ENCODE measurements at places on chromosomes 7 and 10.
A peak's percentile ranks its signal among the peaks of the same experiment; 100 is the strongest.

DNA sequence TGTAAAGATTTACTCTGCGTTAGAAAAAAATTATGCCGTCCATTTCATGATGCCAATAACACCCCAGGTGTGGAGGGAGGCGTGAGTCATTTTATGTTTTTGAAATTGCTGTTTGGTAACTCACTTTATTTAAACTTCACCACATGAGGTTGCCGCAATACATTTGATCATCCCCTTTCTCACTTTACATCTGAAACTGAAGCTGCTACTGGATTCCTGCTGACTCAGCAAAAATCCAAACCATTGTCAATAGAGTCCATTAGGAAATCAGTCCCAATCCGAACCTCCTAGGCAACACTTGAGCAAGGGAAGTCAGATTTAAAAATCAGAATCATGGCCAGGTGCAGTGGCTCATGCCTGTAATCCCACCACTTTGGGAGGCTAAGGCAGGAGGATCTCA is 136.6 kb upstream of the SVIL start:
- DNase-seq = no peak

DNA sequence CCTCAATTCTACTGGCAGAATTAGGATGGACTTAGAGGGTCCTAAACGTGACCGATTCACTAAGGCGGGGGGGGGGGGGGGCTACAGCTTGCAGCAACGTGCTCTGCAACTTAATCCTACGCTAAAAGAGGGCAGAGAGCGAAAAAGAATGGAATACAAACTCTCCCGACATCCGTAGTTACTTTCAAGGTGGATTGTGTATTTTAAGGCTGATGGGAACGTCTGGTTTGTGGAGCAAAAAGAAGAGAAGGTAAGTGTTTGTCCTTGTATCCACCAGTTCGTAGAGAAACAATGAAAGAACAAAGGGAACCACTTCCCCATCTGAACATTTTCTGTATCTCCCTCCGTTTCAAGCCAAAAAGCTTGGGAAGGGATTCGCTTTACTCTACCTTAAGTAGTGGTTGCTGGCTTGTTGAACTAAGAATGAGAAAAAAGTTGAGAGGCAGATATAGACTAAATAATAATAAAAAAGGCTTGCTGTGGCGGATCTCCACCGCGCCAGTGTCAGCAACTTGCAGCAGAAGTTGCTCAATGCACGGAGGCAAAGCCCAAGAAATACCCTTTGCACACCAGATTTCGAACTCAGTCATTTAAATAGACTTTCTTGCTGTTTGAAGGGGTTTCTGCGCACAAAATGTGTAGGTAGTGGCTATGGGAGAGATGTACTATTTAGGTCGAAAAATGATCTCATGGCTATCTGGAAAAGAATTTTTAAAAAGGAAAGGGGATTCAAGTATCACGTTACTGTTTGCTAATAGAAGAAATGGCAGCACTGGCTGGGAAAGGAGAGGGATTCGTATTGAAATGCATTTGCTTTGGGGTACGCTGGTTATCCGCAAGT is 736 bp downstream of the SKIDA1 start:
- no peak for DNase-seq

GRCh38 chr10:110842326-110842904 is 29.3 kb upstream of the PDCD4 start:
- no peak for DNase-seq

- no peak for DNase-seq
Measured at GRCh38 chr10:115023715-115024114, 69.5 kb upstream of the ATRNL1 start.

GRCh38 chr10:13233358-13233757 is 816 bp downstream of the UCMA start:
- no peak for DNase-seq

- DNase-seq = no peak
Measured at GRCh38 chr7:107130487-107131220, 38.1 kb upstream of the HBP1 start.

GRCh38 chr10:17528306-17528862 is 74.0 kb upstream of the ST8SIA6 start:
- DNase-seq = no peak

- DNase-seq = no peak
Measured at GRCh38 chr7:106774768-106775551, 90.1 kb upstream of the PIK3CG start.

GRCh38 chr7:65287023-65287422 is 86.6 kb upstream of the ZNF92 start:
- no peak for DNase-seq

GRCh38 chr7:65832281-65832680 is 40.6 kb upstream of the VKORC1L1 start:
- DNase-seq = no peak

DNA sequence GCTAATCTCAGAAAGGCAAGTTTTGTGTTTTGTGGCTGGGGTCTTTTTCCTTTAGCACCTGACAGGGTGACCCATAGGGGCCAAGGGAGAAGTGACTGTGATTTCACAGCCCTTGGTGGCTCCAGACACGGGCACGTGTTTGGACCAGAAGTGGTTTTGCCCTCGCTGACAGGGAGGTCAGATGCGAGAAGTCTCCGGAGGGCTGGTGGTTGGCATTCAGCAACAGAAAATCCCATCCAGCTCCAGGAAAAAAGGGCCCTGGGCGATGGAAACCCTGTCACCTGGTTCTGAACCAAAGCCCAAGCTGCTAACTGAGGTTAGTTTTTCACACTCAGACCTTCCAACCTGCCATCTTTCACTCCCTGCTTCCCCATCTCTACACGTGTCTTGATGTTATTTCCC is 272.9 kb downstream of the TRIL start:
- no peak for DNase-seq

- DNase-seq = no peak
Measured at GRCh38 chr10:48520184-48520506, 84.7 kb downstream of the ARHGAP22 start.

DNA sequence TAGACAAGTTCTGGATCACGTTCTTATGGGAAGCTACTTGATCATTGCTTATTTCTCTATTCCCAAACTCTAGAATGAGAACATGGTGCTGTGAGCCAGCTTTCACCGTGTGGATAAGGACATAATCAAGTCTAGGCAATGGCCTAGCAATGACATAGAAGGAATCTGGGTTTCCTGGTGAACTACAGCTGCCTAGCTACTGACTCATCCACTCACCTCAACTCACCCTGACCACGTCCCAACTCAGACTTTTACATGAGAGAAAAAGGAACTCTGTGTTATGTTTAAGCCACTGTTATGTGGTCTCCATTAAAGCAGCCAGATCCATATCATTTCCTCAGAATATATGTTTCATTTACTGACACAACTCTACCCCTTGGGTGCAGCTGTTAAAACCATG is 18.8 kb upstream of the MET start:
- no peak for DNase-seq

DNA sequence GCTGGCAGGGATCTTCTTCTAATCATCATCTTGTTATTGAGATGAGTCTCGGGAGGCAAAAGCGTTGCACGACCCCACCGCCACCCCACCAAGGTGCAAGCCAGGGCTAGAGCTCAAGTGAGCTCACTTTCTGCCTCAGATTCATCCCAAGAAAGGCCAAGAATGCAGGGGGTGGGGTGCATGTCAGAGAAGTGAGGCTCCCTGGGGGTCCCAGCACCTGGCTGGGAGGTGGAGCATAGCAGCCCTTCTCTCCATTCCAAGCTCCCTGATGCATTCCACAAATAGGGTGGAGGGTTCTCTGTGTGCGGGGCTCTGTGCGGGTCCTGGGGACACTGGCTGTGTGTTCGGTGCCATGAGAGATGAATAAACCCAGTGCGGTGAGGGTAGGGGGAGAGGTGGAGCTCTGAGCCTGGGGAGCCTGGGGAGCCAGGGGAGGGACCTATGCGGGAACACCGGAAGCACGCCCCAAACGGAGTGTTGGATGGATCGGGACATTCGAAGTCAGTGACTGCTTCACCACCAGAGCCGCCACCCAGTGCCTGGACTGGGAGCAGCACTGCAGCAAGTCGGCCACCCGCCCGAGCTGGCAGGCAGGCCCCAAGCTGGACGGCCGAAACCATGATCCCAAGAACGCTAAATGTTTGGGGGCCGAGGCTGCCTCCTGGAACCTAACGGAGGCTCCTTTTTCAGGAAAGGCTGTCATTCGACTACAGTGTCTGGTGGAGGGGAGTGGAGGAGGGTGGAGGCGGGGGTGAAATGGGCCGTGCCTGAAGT is 17.9 kb upstream of the HMX3 start:
- no peak for DNase-seq

- no peak for DNase-seq
Measured at GRCh38 chr10:18860631-18861240, 187.9 kb upstream of the MALRD1 start.

- DNase-seq = no peak
Measured at GRCh38 chr7:105106473-105106872, 92.5 kb downstream of the KMT2E start.

- no peak for DNase-seq
Measured at GRCh38 chr7:133562621-133563020, 309.7 kb downstream of the EXOC4 start.

- DNase-seq = peak; percentile 30
Measured at GRCh38 chr10:74994854-74995253, 116.6 kb upstream of the SAMD8 start.

DNA sequence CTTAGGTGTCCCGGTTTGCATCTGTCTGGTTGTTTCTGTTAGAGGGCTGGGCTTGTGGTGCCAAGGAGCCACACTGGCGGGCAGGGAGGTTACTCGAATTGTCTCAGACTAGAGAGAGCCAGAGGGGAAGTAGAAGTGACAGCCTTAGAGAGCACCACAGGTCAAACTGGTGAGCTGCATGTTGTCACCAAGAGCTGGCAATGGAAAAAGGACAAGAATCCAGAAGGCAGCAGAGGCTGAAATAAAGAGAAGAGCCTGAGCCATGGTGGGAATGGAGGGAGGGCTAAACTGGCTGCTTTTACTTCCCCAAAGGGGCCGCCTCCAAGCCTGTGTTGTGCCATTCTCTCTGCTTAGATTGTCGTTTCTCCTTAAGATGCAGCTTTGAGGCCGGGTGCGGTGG is 31.1 kb upstream of the RHBDD2 start:
- DNase-seq = no peak

DNA sequence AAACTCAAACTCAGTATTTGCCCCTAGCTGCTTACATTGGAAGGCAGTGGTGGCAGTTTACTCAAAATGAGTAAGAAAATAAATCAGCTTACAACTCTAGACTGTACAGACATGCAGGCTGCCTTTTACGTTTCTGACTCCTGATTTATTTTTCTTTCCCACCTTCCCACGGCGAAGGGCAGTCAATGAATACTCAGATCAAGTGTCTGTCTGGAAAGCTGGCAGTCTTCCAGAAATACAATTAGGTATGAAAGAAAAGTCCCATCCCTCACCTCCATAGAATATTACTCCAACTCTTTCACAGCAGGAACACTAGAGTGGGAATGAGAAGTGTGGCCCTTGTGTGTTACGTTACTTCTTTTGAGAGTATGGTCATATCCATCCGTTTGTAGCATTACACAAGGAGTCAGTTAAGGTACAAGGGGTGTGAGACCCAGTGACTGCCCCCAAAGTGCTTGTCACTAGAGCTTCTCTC is 1.3 kb upstream of the PAPSS2 start:
- no peak for DNase-seq

Measured in T-helper 2 cell (primary cell).